ENCODE measurements at places on chromosomes 7 and 10.

- peak; percentile 92 for DNase-seq
These were observed 846 bp upstream of the ZNF775 start for GRCh38 chr7:150378115-150378852.

GRCh38 chr10:74078037-74078436, 72.6 kb downstream of the AP3M1 start:
- DNase-seq, result peak; percentile 86

GRCh38 chr7:13898957-13899670, 90.4 kb downstream of the ETV1 start:
- DNase-seq, result no peak

DNA sequence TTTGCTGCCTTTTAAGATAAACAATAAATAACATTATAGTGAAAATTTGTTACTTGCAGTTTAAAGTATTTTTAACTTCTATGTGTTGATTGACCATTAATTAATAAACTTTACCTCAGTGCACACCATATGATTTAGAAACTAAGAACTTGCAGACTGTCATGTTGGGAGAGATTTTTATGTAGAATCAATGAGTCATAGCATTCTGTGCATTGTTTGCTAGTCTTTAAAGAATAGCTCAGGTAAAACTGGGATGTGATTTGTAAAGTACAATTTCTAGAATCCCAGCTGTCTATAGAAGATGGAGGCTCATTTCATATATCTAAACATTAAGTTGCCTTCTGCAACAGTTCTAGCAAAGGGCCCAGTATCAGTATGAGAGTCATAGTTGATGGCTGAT, 199.6 kb upstream of the SEMA3A start:
- DNase-seq, result no peak

All from NB4 (cell line).